ENCODE measurements at places on chromosomes 2 and 18. TPM values are rescaled to one million over a fixed set of nuclear protein-coding genes. Genes with fewer than 3 reads are reported as not detected.

- no peaks in the 10 kb centered on the region for H3K36me3 ChIP-seq
- DNase-seq: no peak
- H3K4me1 ChIP-seq: no peaks in the 10 kb centered on the region
Observed at GRCh38 chr2:221197225-221197856, 374.8 kb downstream of the EPHA4 start.

DNA sequence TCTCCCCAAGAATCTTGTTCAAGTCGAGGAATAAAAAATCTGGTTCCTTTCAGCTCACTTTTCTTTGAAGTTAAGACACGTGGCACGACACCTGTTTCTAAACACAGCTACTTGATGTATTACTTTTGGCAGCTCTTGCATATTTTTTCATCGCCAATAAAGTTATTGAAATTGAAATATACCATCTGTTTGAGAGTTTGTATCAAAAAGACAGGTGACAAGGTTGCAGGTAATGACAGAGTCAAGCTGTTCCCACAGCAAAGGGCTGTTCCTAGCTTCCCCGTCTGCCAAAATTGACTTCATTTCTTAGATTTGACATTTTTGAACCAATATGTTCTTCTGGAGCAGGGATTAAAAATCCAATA lies 5.5 kb upstream of the GPR45 start:
- no peaks in the 10 kb centered on the region for H3K36me3 ChIP-seq
- no peak for DNase-seq
- peaks cover 10% of the 10 kb centered on the region for H3K27me3 ChIP-seq
- peaks cover 11% of the 10 kb centered on the region for H3K4me1 ChIP-seq
- no peak overlapping the region for H3K27ac ChIP-seq
- no peak overlapping the region for H3K4me3 ChIP-seq

- no peak overlapping the region for H3K4me3 ChIP-seq
- DNase-seq: no peak
- H3K27me3 ChIP-seq: no peaks in the 10 kb centered on the region
- H3K36me3 ChIP-seq: peaks cover 13% of the 10 kb centered on the region
- no peaks in the 10 kb centered on the region for H3K4me1 ChIP-seq
Observed at GRCh38 chr2:45707006-45707405, 55.5 kb downstream of the PRKCE start.

DNA sequence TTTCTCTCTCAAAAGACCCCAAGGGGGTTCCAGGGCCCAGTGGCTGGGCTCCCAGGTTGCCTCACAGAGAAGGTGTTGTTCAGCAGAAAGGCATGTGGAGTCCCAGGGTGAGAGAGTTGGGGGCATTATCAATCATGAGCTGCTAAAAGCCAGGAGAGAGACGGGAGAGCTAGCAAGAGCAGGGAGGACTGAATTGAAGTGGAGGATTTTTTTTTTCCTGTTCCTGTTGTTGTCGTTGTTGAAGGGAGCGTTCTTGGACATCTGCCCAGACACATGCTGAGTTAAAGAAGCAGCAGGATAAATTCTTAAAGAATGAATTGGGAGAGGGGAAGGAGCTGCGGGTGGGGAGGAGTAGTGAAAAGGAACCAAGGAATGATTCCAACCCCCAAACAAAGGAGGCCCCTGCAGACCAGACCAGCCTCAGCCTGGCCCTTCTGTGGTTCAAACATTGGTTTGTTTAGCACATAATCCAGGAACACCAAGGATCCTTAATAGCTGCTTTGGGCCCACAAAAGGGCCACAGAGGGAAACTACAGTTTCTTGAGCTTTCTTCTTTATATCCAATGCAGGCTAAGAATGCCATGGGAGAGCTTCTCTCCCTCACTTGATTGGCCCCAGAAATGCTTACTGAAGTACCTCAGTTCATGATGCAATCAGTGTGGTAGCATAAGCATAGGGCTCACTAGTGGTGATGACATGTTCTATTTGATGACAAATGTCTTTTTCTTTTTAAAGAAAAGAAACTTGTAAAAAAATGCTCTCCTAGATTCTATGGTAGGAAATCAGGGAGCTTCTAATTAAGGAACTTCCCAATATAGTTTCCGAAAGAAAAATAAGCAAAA lies 146.0 kb downstream of the SETBP1 start:
- H3K4me1 ChIP-seq: peaks cover 8% of the 10 kb centered on the region
- H3K27me3 ChIP-seq: peaks cover 3% of the 10 kb centered on the region
- DNase-seq: no peak
- no peak overlapping the region for H3K27ac ChIP-seq

GRCh38 chr2:143686585-143687164 lies 557.5 kb downstream of the ARHGAP15 start:
- no peak overlapping the region for H3K4me3 ChIP-seq
- peaks cover 4% of the 10 kb centered on the region for H3K36me3 ChIP-seq
- H3K27me3 ChIP-seq: no peaks in the 10 kb centered on the region
- H3K27ac ChIP-seq: no peak overlapping the region
- no peak for DNase-seq

- no peak for DNase-seq
- H3K4me3 ChIP-seq: no peak overlapping the region
- H3K27ac ChIP-seq: no peak overlapping the region
- no peaks in the 10 kb centered on the region for H3K36me3 ChIP-seq
Observed at GRCh38 chr2:201953396-201953795, 80.3 kb upstream of the FZD7 start.

GRCh38 chr2:200472853-200473464 lies 36.9 kb downstream of the KCTD18 start:
- H3K4me3 ChIP-seq: no peak overlapping the region
- no peaks in the 10 kb centered on the region for H3K27me3 ChIP-seq
- H3K27ac ChIP-seq: no peak overlapping the region
- DNase-seq: no peak
- no peaks in the 10 kb centered on the region for H3K36me3 ChIP-seq

Gene BOK
- total RNA-seq: 0.16 TPM

DNA sequence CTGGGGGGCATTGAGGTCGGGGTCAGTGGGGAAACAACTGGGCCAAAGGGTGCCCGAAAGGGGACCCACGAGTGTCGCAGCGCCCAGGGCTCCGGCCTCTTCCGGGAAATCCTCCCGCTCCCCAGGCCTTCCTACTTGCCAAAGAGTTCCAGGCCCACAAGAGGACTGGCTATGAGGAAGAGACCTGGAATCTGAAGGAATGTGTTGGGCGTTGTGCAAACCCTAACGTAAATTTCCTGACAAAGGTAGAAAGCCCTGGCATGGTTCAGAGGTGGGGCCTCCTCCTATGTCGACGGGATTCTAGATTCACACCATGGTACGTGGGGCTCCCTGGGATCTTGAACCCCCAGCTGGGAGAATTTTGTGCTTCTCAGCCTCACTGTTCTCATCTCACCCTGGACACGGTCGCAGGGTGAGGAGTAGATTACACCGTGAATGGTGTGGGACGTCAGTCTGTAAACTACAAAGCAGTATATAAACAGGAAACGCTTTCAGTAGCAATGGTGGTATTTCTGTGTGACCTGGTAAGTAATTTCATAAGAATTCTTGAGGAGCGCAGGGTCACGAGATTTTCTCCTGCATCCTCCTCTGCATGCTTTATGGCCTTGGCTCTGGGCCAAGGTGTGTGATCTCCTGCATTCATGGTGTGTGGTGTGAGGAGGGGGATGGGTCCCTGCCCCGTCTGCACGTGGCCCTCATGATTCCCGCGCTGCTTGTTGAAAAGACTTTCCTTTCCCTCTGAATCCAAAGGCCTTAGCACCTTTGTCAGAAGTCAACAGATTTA lies 868 bp downstream of the HSBP1L1 start:
- DNase-seq: peak; percentile 37
- peaks cover 30% of the 10 kb centered on the region for H3K4me1 ChIP-seq
- H3K4me3 ChIP-seq: peak overlapping the region; percentile 70
- H3K27ac ChIP-seq: peak overlapping the region; percentile 81

- H3K36me3 ChIP-seq: no peaks in the 10 kb centered on the region
- peaks cover 10% of the 10 kb centered on the region for H3K4me1 ChIP-seq
- DNase-seq: peak; percentile 62
- H3K4me3 ChIP-seq: no peak overlapping the region
Observed at GRCh38 chr2:17646081-17646554, 105.6 kb downstream of the VSNL1 start.

- no peaks in the 10 kb centered on the region for H3K36me3 ChIP-seq
- peaks cover 21% of the 10 kb centered on the region for H3K4me1 ChIP-seq
- DNase-seq: no peak
- no peaks in the 10 kb centered on the region for H3K27me3 ChIP-seq
- no peak overlapping the region for H3K4me3 ChIP-seq
Observed at GRCh38 chr2:37610638-37611289, 60.7 kb downstream of the CDC42EP3 start.

DNA sequence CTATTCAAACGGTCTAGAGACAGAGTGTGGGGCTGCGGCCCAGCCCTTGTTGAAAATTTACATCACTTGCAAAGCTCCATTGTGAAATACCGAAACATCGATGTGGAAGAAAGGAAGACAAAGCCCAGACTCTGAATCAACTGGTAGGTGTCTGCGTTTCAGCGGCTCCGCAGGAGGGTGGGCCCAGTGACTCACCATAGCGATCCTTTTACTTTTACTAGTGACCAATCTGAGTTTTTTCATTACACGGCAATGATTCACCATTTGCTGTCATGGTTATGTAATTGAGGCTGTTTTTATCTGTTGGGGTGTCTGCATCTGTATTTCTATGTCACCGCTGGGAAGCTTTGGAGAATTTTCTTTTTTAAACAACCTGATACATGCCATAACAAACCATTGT lies 66.6 kb upstream of the ODC1 start:
- no peak for DNase-seq
- no peak overlapping the region for H3K27ac ChIP-seq
- H3K4me3 ChIP-seq: no peak overlapping the region
- H3K4me1 ChIP-seq: peaks cover 4% of the 10 kb centered on the region

GRCh38 chr2:181141676-181142075 lies 161.3 kb downstream of the UBE2E3 start:
- H3K27ac ChIP-seq: peak overlapping the region; percentile 97
- peak overlapping the region; percentile 61 for H3K4me3 ChIP-seq
- no peaks in the 10 kb centered on the region for H3K27me3 ChIP-seq
- H3K36me3 ChIP-seq: peaks cover 25% of the 10 kb centered on the region
- DNase-seq: no peak
- H3K4me1 ChIP-seq: peaks cover 80% of the 10 kb centered on the region

DNA sequence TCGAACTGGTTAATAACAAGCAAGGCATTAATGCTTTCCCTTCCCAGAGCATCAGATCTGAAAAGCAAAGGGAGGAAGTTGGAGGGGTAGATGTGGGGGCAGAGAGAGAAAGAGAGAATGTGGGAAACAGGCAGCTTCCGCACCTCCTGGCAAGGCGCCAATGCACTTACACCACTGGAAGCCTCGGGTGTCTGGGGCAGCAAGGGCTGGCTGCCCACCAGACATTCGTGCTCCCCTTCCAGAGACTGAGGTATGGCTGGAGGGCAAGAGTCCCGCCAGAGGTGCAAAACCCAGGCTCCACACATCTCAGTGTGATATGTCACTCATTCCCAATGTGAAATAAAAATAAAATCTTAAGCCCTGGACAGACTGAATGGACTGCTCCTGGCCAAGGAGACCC lies 46.4 kb downstream of the TEX51 start:
- H3K36me3 ChIP-seq: no peaks in the 10 kb centered on the region
- H3K27ac ChIP-seq: no peak overlapping the region
- DNase-seq: no peak
- H3K4me1 ChIP-seq: no peaks in the 10 kb centered on the region
- H3K4me3 ChIP-seq: no peak overlapping the region

DNA sequence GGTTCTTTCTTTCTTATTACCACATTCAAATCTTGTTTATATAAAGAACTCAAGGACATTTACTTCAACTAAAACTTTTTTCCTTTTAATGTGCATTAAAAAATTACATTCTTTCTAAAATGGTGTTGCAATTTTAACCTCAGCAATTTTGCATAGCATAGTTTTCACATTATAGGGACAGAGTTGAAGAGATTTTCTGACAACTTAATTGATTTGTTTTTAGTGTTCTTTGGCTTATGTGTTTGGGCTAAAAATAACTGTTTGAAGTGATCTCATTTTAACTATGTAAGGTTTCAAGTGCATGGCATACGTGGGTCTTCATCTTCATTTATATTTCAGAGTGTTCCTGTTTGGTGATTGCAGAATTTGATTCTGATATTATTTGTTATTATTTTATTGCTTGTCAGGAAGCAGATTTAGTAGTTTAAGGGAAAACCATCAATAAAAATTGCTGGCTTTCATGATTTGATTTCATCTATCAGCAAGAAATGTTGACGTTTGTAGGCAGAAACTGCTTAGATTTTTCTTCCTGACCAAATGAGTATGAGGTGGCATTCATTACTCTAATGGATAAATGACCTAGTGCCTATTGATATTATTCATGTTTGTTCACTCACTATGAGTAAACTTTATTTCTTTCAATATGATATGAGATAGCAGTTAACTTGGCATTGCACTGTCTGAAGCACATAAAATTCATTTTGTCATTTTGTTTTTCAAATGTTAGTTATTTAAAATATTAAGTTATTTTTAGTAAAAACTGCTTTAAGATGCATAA lies 398.4 kb downstream of the NUP35 start:
- H3K4me1 ChIP-seq: no peaks in the 10 kb centered on the region
- no peak overlapping the region for H3K27ac ChIP-seq
